Stimulated activated CD4-positive, alpha-beta T cell treated with anti-CD3 and anti-CD28 coated beads, Interleukin-12 subunit alpha, Interleukin-12 subunit beta, amount 100 ng/mL, for 24 hours (primary cell): ENCODE measurements at places on chromosomes 4 and X.

- DNase-seq: no peak
These were observed 49.9 kb downstream of the DIPK2B start for GRCh38 chrX:45150821-45151220.

DNA sequence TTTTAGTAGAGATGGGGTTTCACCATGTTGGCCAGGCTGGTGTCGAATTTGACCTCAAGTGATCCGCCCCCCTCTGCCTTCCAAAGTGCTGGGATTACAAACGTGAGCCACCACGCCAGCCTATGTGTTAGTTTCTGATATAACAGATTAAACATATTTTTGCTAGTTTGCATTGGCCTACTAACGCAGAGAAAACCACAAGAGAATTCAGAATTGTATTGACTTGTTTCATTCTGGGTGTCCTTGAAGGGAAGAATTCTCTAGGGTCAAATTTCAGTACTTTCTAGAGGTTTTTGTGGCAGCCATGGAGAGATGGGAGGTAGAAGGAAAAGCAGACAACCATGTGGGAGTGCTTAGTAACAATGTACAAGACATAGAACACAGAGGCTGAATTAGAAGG, 46.1 kb upstream of the BMPR1B start:
- no peak for DNase-seq

DNA sequence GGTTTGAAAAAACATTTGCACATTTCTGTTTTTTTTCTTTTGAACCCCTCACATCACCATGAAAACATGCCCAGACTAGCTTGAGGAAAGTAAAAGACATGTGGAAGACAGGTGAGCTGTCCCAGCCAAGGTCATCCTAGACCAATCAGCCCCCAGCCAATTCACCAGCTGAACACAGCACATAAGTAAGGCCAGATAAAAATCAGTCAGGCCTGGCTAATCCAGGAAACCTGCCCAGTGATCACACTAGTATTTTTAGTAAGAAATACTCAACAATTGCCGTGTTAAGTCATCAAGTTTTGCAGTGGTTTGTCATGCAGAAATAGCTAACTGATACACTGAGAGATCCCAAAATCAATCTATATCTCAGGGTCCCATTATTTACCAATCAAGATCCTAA, 4.4 kb upstream of the SMR3A start:
- no peak for DNase-seq

DNA sequence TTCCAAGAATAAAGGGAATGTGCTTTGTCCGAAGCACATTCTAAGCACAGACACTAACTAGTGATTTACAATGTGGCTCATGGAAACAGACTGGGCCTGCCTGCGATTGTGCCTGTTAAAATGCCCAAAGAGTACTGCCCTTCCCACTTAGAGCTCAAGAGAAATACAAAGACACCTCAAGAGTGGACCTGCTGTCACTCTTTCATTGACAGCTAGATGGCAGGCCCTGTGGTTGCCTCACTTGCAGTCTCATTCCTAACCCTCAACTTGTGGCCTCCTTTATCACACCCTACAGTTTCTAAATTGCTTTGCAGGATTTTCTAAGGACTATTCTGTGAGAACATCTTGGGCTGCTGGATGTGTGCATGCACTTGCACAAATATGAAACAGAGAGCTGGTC, 331.0 kb upstream of the EMCN start:
- no peak for DNase-seq

GRCh38 chr4:89733946-89734345, 103.0 kb downstream of the SNCA start:
- DNase-seq: no peak

- DNase-seq: no peak
These were observed 71.1 kb downstream of the HADH start for GRCh38 chr4:108060686-108061321.

DNA sequence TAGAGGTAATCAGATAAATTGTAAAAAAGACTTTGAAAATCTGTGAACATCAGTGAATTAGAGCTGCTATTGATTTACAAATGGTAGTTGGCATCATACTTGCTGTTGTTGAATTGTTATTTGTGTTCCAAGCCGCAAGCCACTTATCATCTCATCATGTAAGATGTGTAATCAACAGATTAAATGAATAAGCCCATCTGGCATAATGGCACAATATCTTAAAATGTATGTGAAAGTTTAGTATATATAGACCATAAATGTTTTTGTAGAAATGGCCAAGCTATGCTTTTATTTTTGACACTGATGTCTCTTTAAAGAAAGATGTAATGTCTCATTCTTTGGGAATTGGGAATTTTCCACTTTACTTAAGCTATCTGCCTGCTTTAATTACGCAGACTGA, 682.6 kb upstream of the GNPDA2 start:
- DNase-seq: no peak

- no peak for DNase-seq
These were observed 30.4 kb upstream of the CPLX1 start for GRCh38 chr4:856225-856901.

GRCh38 chr4:123783921-123784320, 387.3 kb downstream of the SPRY1 start:
- DNase-seq: no peak

GRCh38 chr4:95190751-95191436, 357.9 kb downstream of the UNC5C start:
- no peak for DNase-seq

- no peak for DNase-seq
These were observed 96.4 kb upstream of the PSAPL1 start for GRCh38 chr4:7530932-7531639.

- no peak for DNase-seq
These were observed 155.0 kb upstream of the ANK2 start for GRCh38 chr4:112894480-112894879.

DNA sequence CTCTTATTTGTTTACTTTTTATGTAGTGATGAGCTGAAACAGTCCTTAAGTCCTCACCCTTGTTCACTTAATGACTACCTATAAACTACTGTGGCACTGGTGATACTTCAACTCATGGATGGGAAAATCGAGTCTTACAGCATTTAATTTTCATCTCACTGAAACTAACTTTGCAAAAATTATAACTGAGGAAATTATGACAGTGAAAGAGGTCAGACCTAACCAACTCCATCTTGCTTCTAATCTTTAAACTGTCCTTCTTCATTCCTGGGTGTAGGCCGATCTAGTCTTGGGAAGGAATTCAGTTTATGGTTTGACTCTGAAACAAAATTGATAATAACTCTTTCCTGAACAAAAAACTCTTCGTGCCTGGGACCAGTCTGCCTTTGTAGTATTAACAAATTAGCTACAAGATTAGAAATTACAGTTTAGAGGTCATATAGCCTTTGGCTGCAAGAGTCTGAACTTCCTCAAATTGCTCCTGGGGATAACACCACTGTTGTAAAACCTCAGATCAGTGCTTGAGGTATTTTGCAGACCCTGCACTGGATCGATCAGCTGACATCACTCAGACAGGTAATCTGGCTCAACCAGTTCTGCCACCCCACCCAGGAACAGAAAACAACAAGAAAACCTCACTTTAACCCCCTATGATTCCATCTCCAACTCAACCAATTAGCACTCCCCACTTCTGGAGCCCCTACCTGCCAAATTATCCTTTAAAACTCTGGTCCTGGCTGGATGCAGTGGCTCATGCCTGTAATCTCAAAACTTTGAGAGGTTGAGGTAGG, 995.7 kb upstream of the PRKX start:
- no peak for DNase-seq

- no peak for DNase-seq
These were observed 396.0 kb downstream of the PDGFC start for GRCh38 chr4:156575430-156576073.

- no peak for DNase-seq
These were observed 151.3 kb upstream of the TTC29 start for GRCh38 chr4:147096667-147097604.

DNA sequence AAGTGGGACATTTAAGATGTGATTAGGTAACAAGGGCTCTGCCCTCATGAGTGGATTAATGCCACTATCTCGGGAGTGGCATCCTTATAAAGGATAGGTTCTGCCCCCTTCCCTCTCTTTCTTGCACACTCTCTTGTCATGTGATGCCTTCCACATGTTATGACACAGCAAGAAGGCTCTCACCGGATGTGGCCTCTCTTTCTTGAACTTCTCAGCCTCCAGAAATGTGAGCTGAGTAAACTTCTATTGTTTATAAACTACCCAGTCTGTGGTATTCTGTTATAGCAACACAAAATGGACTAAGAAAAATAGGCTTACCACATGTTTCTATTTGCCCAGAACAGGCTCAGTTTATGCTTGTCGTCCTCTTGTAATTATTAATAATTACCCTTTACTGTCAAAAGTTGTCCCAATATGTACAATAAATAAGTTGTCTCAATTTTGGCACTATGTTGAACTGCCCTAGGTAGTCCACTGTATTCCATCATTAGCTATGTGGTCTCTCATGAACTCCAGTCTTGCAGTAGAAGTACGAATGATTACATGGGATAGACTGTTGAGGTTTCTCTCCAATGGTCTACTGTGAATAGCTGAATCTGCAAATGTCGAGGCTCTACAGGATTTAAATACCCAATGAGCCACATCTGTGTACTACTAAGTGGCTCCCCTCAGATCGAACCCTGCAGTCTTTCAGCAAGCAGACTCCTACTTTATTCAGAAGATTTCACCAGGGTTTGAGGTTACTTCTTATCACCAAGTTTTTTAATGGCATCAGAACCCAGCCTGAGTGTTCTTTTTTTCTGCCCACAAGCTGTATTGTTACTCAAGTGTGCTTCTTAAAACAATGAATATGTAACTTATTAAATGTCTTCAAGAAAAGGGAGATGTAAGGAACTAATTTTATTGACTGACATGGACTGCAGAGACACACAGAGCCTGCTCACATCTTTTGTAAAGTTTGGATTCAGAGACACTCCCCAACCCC, 102.0 kb upstream of the LEF1 start:
- DNase-seq: no peak

DNA sequence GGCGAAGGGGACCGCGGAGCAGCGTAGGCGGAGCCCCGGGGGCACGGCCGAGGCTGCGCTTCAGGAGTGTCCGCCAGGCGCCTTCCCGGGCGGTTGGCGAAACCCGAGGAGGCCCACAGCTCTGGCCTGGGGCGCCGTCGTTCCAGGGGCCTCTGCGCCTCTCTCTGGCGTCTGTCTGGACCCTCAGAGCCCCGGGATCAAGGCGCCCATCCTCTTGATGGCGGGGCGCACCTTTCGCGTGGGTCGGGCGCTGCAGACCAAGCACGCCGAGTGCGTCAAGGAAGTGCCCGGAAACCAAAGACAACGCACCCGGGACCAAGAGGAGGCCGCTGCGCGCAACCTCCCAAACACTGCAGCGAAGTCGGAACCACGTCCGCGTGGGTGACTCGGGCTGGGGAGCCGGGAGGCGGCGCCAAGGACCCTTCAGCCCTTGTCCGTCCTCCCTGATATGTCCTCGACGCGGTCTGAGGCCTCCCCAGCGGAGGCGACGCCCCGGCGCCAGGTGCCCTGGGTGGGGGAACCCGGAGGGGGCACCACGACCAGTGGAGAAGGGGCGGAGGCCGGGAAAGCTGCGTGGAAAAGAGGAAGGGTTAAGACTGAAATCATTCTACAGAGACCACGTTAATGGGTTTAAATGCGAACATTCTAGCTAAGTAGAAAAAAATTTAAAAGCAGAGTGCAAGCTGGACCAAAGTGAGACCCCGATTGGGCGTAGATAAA, 9.9 kb downstream of the HMX1 start:
- no peak for DNase-seq

GRCh38 chr4:139511320-139511719, 44.7 kb downstream of the SETD7 start:
- no peak for DNase-seq

DNA sequence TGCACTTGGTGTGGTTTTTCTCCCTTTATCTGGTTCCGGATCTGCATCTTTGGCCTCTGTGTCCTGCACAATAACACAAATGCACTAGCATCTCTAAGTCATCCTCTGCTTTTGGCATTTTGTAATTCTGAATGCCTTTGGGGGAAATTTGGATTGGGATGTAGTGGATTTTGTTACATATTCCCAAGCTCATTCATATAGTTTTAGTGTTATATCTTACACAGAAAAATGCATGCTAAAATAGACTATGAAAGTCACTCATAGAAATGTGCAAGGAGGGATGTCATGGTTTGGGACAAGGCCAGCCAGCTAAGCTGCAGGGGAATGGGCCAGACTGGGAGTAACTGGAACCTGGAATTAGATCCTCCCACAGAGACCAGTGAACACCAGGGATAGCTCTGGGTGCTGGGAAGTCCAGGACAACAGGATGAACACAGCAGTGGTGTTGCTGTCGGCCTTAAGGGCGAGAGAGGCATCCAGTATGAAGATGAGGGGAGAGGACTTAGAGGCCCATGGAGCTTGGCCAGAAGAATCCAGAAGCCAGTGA, 20.1 kb downstream of the ENPP6 start:
- no peak for DNase-seq

GRCh38 chrX:15769300-15769954, 20.9 kb upstream of the ZRSR2 start:
- DNase-seq: no peak

DNA sequence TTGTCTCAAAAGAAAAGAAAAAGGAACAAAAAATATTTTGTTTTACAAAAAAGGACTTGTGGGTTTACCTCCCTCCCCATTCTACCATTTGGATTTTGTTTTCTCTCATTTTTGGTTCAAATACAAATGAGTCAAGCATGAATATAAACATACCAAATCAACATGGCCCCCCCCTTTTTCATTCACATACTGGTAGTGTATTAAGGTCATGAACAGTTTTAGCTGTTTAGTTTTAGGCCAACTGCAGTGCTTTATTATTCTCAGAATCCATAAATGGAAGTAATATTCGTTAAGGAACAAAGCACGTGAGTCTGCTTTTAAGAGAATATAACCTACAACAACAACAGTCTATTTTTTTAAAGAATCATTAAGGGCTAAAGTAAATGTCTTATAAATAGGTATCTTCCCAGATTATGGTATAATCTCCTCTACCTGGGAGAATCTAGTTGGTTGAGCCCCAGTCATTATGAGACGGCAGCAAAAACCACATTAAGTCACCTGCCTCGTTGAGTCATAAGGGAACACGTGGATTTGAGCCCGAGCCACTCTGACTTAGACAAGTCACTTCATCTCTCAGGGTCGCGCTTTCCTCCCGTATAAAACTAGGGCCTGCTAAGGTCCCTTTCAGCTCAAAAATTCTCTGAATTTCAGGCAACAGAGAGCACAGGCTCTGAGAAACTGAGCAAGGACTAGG, 26.7 kb downstream of the BCLAF3 start:
- peak; percentile 0 for DNase-seq
